Chondrocyte (in vitro differentiated cells): ENCODE measurements at places on chromosomes 11 and 22. TPM values are rescaled to one million over a fixed set of nuclear protein-coding genes. Genes with fewer than 3 reads are reported as not detected.

DNA sequence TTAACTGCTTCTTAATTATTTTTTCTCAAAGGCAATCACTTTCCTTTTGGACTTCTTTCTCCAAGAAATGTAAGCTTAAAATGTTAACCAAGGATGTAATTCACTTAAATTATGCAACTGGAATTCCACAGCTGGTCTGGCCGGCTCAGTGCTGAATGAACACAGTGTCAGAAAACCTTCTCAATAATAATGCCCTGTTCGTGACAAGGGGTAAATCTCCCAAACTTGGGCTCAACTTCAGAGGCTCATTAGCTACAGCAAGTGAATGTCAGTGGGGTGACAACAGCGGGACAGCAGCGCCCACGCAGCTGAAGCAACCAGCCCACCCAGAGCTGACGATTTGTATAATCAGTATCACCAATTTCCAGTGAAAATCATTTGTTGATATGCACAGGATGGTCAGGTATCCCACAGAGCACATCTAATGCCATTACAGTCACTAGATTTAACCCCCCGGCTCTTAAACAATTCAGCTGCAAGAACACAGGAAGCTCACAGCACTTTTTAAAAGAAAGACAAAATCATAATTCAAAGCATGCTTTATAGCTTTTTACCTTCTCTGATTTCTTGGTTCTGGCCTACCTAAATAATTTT lies 704.8 kb downstream of the DLG2 start:
- H3K27ac ChIP-seq, result no peak overlapping the region
- no peak overlapping the region for H3K4me3 ChIP-seq
- peaks cover 5% of the 10 kb centered on the region for H3K4me1 ChIP-seq

OR52N4 gene
- total RNA-seq, result not detected in 3 replicates

GRCh38 chr11:71140206-71140919 lies 112.0 kb downstream of the SHANK2 start:
- H3K4me3 ChIP-seq, result no peak overlapping the region
- no peak for DNase-seq
- no peak overlapping the region for H3K27ac ChIP-seq
- H3K27me3 ChIP-seq, result peaks cover 21% of the 10 kb centered on the region
- no peaks in the 10 kb centered on the region for H3K36me3 ChIP-seq
- H3K4me1 ChIP-seq, result peaks cover 17% of the 10 kb centered on the region

GRCh38 chr22:44906248-44906936 lies 103.4 kb downstream of the PHF21B start:
- no peaks in the 10 kb centered on the region for H3K4me1 ChIP-seq
- H3K27me3 ChIP-seq, result peaks cover 1% of the 10 kb centered on the region
- no peak overlapping the region for H3K27ac ChIP-seq
- no peak overlapping the region for H3K4me3 ChIP-seq

KDM4D gene
- 0.44 to 0.65 TPM (median 0.53 TPM) in 3 replicates for total RNA-seq
